NCI-H774 (cell line): ENCODE measurements at places on chromosomes 3 and 15.

- no peak for DNase-seq
These were observed 190.2 kb downstream of the KLF13 start for GRCh38 chr15:31516874-31517273.

GRCh38 chr3:97121386-97121785 is 307.0 kb downstream of the EPHA6 start:
- DNase-seq, result no peak

DNA sequence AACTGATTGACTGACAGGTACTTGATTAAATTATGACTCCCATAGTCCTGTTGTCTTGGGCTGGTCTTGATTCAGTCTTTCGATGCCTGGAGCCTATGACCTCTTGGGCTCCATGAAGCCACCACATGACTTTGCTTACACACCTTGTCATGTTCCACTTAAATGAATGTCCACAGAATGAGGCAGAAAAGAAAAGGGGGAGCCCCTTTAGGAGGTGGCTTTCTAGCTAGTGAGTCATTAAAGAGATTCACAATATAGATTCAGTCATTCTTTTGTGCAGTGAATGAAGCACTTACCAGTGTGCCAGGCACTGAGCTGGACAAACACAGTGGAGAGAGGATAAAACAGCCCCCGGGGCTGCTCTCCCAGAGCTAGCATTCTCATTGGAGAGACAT is 17.1 kb downstream of the VIPR1 start:
- DNase-seq, result no peak

GRCh38 chr3:195703776-195704175 is 17.0 kb upstream of the MUC20 start:
- no peak for DNase-seq

- no peak for DNase-seq
These were observed 31.8 kb downstream of the MYO5A start for GRCh38 chr15:52496776-52497470.

DNA sequence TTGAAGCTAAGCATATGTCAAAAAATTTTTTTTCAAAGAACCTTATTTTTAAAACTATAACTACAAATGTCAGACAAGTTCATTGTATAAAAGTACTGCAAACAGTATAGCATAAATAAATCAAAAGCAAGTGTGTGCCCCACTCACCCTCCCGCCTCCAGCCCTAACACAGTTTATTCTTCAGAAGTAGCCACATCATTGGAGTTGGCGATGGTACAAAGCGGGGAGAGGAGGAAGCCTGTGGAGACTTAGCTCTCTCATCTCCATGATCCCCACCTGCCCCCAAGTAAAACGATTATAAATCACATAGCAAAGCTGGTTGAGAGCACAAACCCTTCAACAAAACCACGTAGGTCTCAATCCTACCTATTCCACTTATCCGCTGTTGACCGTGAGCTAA is 33.6 kb downstream of the FOXP1 start:
- no peak for DNase-seq

- DNase-seq, result peak; percentile 95
These were observed 1.5 kb upstream of the MYNN start for GRCh38 chr3:169771497-169772304.

DNA sequence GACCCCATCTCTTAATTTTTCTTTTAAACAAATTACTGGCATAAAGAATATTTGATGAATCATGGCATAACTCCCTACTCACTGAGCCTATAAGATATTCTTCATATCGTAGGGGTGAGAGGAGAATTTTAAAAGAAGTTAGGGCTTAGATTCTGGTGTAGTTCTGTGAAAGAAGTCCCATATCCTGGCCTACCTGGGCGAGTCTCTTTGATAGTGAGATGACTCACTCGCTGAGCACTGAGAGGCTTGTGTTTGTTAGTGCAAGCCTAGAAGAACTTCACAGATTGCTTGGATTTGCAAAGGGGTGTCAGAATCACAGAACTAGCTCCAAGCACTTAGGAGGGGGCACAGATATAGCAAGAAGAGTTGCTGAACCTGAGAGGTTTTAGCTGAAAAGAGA is 133.8 kb upstream of the TMC3 start:
- DNase-seq, result no peak

DNA sequence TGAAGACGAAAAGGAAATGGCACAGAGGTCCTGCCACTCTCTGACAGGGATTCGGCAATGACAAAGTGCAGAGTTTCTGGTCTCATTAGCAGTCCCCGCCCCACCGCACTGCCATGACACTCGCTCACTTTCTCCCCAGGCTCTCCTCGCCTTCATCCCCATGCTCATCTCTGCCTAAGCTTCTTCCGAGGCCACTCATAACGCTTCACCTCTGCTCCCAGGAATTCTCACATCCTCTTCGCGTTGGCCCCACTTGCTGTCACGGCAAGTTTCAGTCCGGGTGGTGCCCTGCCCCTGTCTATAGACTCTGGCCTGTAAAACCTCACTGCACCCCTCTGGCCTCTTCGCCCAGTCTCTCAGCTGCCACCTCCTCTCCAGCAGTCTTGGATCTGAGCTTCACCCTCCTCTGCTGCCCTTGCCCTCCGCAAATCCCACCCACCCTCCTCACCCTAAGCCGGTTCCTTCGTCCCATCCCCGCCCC is 654 bp downstream of the RUBCN start:
- no peak for DNase-seq

DNA sequence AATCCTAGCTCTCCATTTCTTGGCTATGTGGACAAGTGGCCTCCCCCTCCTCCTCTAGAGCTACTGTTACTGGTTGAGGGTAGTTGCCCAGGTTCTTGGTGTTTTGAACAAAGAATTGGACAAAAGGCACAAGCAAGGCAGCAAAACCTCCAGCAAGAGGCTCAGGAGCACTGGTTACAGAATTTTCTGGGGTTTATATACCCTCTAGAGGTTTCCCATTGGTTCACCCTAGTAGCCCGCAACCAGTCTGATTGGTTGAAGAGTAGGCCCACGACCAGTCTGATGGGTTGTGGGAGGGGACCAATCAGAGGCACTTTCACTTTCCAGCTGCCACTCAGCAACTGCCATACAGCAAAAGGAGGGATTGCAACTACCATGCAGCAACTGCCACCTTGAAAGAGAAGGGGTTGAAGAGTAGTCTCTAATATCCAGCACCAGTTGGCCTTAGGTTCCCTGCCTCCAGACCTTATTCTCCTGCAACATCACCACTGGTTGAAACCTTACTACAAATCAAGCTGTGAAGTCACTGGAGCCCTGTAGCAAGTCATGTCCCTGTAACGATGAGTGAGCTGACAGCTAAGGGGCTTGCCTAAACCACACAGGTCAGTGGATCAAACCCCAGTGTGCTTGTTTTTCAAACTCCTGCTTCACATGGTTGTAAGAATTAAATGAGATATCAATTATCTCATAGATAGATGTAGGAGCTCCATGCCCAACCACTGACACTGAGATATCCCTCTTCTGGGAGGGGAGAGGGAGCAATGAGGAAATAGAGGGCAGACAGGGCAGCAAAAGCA is 2.9 kb upstream of the C15orf39 start:
- DNase-seq, result peak; percentile 44

DNA sequence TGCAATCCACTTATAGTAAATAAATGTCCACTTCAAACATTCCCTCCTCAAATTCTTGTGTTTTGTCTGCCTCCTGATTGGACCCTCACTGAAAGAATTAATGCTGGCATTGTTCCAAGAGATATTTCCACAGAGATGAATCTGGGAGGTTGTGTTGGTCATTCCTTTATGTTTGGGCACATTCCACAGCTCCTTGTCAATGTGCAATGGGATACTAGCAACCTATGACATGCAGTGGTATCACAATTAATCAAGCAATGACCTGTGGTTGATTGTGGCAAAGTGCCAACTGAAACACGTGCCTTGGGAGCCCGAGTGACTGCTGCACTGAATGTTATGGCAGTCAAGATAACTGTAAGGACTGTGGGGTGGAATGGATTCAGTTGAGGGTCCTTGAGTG is 55.0 kb upstream of the SNRPN start:
- no peak for DNase-seq

DNA sequence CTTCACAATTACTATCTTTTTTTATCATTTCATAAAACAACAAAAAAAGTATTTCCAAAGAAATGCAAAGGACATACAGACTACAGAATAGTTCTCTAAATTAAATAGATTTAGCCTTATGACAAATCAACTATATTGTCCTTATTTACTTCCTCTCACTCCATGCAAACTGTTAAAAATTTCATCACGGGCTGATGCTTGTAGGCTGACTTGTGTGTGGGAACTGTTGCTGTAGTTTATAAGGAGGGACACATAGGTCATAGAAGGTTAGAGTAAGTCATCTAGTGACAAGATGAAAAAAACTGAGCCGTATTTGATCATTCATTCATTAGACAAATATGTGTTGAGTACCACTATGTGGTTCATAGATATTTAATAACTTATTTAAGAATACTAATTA is 232.5 kb upstream of the TBL1XR1 start:
- DNase-seq, result no peak

DNA sequence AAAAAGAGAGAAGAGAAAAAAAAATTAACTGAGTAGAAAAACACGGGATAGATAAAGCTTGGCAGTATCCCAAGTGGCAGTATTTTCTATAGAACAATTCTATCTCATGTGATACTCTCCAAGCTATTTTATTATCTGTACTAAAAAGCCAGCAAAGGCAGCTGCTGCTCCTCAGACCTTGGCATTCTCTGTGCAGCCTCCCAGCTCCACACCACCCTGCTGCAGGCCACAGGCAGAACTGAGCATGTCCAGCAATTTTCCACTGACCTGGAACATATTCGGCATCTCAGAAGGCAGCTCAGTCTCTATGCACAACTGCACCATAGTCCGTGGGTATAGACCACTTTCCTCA is 1161.4 kb downstream of the IGSF11 start:
- no peak for DNase-seq

- DNase-seq, result no peak
These were observed 21.7 kb downstream of the ATG3 start for GRCh38 chr3:112539825-112540650.

- no peak for DNase-seq
These were observed 147.6 kb upstream of the NR2F2 start for GRCh38 chr15:96182736-96183513.

- no peak for DNase-seq
These were observed 89.4 kb upstream of the ANKRD34C start for GRCh38 chr15:79193103-79193502.

GRCh38 chr3:139332092-139332491 is 11.7 kb upstream of the MRPS22 start:
- DNase-seq, result no peak

DNA sequence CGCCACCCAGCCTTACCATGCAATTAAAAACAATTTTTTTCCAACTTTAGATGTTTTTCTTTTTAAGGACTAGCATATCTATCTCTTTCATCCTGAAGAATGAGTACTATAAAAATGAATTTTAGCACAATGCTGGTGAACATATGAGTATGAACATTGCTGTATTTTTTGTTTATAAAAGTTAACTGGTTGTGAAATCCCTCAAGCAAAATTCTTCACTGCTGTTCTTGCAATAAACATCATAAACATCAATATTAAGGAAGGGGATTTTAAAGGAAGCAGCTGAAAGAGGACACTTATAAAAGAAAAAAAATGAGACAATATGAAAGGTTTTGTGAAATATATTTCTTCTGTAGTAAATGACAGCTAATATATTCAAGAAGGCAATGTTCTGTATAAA is 3.0 kb downstream of the PLSCR4 start:
- DNase-seq, result no peak

DNA sequence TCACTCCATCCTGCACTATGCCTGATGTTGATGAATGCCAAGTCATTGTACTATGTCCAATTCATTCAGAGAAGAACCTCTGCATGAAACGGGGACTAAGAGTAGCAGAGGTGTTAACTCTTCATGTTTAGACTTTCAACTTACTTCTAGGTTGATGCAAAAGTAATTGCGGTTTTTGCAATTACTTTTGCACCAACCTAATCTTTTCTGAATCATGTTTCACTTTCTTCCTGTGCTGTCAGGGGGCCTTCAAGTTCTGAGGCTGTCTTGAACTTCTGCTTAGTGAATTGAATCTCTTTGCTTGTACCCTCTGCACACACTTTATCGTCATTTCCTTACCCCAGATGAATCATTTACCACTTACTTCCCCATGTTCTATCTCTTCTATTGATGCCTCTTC is 636.2 kb downstream of the NAALADL2 start:
- DNase-seq, result no peak

DNA sequence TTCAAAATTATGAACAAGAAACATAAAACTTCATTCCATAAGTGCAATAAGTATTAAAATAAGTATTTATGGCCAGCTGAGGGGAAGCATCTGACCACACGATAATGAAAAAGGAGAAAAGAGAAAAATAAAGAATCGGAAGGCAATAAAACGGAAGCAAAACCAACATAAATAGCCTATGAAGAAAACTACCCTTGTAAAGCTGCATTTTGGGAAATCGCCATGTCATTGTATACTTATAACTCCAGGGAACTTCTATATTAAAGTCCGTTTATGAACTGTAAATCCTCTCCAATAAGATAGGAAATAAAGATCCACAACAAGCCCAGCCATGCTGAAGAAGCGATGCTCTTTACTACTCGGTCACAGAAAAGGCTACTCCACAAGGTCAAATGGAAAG is 47.7 kb downstream of the MORC1 start:
- no peak for DNase-seq

DNA sequence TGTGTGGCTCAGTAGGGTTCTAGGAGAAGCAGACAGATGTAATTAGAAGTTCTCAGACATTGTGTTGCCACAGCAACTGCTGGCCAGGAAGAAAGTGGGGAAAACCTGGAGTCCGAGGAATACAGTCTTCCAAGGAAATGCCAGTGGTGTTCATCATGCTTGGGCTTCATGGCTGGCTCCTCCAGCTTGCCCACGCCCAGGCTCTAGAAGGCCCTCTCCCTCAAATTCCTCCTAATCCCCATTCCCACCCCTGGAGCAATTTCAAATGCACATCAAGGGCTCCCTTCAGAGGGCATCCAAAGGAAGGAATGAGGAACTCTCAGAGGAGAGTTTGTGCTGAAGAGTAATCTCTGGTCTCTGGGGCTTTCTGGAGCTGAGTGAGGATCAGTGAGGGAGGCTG is 21.9 kb downstream of the FSTL1 start:
- DNase-seq, result no peak

DNA sequence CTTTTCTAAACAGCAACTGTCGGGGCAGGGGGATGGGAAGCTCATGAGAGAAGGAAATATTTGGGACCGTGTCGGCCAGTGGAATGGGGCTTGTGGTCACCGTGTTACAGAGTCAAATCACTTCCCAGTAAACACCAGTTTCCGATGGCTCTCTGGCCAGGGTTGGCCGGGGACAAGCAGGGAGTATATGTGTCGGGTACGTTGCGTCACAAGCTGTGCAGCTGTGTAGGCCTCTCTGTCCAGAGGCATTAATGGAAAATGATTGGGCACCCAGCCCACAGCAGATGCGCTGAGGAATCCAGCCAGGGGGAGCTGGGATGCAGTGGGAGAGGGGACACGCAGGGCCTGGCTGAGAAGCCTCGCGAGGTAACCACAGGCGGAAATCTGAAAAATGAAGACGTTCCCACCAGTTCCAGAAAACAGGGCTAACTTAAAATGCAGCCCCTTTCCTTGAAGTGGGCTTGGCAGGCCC is 15.8 kb upstream of the ALDH1A3 start:
- no peak for DNase-seq
